ENCODE measurements at places on chromosomes 16 and 17.

- peak; percentile 82 for DNase-seq
These were observed 33.7 kb upstream of the METTL16 start for GRCh38 chr17:2545393-2545792.

- DNase-seq: peak; percentile 93
These were observed 72.7 kb downstream of the GNAO1 start for GRCh38 chr16:56263711-56264608.

DNA sequence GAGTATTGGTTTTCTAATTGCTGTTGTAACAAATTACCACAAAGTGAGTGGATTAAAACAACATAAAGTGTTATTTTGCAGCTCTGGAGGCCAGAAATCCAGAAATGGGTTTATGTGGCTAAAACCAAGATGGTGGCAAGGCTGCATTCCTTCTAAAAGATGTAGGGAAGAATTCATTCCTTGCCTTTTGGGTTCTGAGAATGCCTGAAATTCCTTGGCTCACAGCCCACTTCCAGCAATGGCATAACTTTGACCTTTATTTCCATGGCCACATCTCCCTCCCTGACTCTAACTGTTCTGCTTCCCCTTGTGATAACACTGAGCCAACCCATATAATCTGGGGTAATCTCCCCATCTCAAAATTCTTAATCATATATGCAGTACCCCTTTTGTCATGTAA lies 269.6 kb upstream of the RPL38 start:
- no peak for DNase-seq

GRCh38 chr16:52436339-52437276 lies 110.3 kb downstream of the TOX3 start:
- no peak for DNase-seq

- DNase-seq: peak; percentile 82
These were observed 50.0 kb upstream of the STH start for GRCh38 chr17:45948881-45949624.

DNA sequence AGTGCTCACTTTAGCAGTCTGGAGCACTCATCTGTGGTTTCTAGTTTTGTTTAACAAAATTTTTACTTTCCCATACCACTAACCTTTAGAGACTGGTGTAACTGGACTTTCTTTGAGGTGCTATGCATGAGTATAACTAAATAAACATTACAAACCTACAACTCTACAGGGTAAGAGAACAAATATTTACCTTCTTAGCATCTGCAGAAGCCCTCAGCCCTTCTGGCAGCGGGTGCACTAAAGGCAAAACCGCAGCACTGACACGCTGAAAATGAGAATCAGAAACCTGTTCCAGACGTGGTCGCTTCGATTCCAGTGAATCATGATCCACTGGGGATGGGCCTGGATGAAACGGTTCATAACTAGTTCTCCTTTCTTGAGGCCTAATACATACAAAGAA lies 43.7 kb downstream of the NCOR1 start:
- DNase-seq: no peak

DNA sequence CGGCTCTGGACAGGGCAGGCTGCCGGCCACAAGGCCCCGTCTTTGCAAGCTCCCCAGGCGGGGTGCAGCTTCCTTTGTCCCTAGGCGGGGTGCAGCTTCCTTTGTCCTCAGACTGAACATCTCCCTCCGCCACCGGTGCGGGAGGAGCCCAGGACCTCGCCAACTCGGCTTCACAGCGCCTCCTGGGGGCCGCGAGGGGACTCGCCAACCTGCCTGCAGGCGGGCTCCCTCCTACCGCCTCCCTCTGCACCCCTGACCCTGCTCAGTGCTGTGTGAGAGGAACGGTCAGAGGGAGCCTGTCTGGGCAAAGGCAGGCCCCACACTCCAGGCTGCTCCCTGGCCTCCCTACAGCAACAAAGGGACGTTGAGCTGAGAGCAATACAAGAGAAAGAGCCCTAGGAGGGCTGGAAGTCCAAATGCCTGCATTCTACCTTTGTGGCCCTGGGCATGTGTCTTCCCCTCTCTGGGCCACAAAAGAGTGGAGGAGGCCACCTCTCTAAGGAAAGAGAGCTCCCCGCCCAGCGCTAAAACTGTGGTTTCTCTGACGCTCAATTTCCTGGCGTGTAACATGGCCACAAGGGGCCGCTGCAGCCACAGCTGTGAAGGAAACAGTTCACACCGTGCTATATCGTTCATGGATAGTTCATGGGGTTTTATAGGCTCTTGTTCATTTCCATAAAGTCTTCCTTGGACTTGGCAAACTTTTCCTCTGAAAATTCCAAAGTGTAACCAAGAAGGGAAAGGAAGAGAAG lies 20.9 kb upstream of the KRT19 start:
- peak; percentile 72 for DNase-seq

- peak; percentile 47 for DNase-seq
These were observed 724 bp downstream of the GAA start for GRCh38 chr17:80101946-80102663.
